Fibroblast of pulmonary artery (primary cell): ENCODE measurements at places on chromosomes 13 and 19.

DNA sequence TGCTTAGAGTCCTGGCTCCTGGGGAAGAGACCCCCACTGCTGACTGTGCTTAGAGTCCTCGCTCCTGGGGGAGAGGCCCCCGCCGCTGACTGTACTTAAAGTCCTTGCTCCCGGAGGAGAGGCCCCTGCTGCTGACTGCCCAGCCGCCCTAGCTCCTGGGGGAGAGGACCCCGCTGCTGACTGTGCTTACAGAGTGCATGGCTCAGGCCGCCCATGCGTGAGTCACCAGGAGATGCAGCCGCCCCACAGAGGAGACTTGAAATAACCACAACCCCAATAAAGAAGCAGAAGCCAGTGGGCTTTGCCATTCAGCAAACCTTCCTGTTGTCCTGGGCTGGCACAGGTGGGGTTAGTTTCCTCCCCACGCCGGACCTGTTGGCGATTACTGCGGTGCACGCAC, 79.2 kb upstream of the C13orf46 start:
- peak; percentile 40 for DNase-seq

DNA sequence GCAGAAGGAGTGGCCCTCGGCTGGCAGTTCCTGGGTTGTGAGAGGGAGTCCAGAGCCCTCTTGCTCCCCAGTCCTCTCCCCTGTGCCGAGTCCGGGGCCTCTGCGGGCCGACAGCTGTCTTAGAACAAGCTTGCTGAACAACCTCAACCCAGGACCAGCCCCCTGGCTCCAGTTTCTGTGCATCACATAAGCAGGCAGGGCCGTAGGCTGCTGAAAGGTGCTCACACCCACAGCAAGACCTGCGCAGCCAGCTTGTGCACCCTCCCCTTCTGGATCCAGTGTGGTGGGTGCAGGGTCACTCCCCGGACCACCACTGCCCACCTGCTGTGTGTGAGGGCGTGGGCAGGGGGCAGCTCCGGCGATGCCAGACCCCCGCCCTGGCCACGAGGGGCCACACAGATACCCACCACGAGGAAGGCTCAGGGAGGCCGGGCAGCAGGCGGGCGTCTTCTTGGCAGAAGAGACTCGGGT, 25.2 kb upstream of the F7 start:
- DNase-seq: no peak

- no peak for DNase-seq
Measured at GRCh38 chr13:61142506-61142905, 273.1 kb downstream of the PCDH20 start.

DNA sequence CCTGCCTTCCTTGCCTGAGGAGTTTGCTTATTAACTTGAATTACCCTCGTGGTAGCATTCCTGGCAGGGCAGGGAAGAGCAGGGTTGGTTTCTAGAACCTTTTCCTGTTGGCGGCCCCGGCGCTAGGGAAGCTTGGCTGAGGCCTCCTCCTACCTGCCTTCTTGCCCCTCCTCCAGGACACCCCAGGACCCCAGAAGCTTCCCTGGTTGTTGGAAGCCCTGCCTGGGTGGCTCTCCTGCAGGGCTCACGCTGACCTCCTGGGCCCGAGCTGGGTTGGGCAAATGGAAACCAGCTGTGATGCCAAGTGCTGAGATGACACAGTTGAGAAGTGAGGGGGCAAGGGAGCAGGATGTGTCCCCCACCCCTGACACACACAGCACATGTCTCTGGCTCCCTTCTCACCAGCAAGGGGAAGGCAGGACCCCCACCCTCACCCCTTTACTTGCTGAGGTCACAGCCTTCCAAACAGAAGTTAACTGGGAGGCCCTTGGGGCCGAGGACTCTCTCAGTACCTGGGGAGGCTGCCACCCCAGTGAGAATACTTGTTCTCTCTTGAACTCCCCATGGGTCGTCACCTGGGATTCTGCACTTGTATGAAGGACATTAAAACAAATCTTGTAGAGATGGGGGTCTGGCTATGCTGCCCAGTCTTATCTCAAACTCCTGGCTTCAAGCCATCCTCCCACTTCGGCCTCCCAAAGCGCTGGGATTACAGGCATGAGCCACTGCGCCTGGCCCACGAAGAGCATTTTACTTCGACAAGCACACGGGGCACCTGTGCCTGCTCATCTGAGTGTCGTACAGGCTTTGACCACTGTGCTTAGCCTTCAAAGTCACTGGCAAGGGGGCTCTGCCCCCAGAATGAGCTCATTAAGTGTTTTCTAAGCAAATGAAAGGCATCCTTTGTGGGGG, 10.5 kb downstream of the CEBPA start:
- no peak for DNase-seq

- DNase-seq: no peak
Measured at GRCh38 chr19:28607066-28607583, 605.8 kb downstream of the UQCRFS1 start.

GRCh38 chr13:46372071-46372470, 15.0 kb downstream of the RUBCNL start:
- no peak for DNase-seq

DNA sequence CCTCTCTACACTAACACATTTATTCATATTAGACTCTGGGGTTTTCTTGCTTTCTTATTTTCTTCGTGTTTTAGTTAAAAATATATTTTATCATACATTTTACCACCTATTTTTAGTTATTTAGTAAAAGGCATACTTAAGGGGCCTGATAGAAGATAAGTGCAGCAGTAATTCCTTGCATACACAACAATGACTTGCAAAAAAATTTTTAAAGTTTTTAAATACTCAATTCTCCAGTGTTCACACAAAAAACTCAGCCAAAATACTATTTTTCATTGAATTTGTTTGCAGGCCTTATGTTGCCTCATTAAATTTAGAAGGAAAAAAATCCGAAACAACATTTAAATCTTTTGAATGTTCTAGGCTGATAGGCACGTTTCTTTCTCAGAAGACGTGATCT, 2431.7 kb downstream of the PCDH9 start:
- DNase-seq: no peak

- no peak for DNase-seq
Measured at GRCh38 chr13:73337532-73337931, 278.7 kb downstream of the KLF5 start.

DNA sequence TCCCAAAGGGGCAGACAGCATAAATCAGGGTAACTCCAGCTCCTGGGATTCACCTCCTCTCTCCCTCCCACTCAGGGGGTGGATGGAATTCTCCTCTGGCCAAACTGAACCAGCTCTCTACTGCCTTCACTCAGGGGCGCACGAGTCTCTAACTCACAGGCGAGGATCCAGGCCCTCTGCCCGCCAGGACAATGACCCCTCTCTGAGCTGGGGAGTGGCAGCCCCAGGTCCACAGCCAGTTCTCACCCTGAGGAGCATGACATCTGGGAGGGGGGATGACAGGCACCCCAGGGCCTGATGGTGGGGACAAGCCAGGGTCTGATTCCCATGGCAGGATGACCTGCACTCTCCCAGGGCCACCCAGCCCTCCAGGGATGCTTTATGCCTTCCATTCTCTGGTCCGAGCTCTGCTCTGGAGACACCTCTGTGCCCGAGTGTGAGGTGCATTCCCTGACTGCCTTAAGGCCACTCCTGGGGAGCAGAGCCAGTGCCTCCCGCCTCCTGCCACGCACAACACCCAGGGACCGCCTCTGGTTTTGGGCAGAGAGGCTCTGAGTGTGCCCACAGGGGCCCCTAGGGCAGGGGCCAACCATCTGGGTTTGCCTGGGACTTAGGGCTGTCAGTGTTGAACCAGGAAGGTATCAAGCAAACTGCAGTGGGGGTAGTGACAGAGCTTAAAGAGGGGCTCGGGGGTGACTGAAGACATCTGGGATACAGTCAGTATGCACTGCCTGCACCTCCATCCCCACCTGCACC, 66.2 kb downstream of the GNG7 start:
- DNase-seq: no peak

DNA sequence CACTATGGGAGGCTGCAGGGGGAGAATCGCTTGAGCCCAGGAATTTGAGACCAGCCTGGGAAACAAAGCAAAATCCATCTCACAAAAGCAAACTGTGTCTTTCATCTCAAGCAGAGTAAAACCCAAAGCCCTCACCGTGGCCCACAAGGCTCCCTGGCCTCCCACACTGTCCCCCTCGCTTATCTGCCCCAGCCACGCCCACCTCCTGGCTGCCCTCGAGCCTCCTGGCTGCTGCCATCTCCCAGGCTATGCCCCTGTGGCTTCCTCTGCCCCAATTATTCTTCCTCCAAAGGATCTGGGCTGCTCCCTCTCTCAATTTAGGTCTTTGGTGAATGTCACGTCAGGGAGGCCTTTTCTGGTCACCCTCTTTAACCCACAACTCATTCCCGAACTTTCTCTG, 3.6 kb downstream of the RABAC1 start:
- no peak for DNase-seq

GRCh38 chr13:39039041-39039440, 785 bp downstream of the NHLRC3 start:
- no peak for DNase-seq

DNA sequence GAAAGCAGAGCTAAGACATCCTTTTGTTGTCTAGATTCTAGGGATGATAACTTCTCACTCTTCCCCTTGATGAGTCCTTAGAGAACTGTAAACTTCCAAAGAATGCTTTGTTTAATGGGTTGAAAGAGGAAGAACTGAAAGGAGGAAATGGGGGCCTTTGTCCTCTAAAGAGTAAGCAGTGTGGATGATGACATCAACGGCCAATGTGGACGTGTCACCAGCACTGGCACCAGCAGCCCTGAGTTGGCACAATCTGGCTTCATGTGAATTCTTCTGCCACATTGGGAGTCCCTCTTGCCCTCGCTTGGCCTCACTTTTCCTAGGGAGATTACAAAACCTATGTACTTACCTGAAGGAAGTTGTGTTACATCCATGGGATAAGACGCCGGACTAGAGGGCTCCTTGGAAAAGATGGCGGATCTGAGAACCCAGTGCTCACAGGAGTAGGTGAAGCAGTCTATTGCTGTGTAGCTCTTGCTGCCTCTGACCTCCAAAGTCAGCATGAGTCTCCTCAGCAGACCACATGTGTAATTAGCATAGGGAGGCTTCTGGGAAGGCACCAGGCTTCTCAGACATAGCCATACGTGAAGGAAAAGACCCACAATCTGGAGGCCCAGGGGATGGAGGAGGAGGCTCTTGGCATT, 62.8 kb downstream of the RGCC start:
- no peak for DNase-seq

DNA sequence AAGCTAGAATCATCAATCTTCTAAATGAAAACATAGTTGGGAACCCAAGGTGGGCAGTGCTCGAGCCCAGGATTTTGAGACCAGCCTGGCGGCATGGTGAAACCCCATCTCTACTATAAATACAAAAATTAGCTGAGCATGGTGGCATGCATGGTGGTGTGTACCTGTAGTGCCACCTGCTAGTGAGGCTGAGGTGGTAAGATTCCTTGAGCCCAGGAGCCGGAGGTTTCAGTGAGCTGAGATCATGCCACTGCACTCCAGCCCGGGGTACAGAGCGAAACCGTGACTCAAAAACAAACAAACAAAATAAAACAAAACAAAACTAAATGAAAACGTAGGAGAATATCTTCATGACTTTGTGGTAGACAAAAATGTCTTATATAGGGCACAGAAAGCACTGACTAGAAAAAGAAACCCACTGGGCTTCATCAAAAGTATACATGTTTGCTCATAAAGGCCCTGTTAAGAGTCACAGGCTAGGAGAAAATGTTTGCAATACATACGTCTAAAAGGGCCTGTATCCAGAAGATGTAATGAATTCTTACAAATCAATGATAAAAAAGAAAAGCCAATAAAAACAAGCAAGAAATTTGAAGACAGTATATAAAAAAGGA, 353.6 kb downstream of the FGF9 start:
- no peak for DNase-seq

GRCh38 chr19:44957526-44957925, 2.3 kb downstream of the CLPTM1 start:
- no peak for DNase-seq

DNA sequence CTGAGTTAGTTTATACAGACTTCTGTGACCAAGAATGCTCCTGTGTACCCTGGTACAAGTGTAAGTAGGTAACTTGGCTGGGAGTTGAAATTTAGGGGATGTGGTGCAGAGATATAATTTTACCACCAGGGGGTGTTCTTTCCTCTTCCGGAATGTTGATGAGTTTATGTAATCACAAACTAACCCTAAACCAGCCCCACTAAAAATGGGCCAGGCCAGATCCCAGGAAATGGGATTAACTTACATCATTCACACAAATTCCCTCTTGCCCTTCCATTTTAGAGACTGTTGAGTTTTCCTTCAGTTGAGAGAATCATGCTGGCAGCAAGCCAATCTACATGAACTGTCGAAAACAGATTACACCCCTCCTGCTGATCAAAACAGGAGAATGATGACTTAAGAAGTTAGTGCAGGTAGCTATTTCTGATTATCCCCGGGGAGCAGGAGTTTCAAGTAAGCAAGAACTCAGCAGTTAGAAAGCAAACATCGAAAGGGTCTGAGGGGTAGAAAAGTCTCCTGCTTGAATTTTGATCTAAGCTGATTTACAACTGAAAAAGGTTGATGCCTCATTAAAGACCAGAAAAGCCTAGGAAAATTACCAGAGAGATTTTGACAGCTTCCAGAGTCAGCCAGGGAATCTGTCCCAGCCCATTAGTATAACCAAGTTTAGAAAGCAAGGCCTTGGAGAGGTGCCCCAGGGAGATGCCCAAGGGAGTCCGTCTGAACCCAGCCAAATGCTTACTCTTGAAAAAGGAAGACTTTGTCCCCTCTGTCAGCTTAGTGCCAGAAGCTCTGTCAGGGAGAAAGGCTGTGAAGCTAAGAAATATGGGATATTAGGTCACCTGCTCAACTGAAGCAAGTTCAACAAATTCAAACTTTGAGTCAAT, 32.3 kb upstream of the MED4 start:
- peak; percentile 87 for DNase-seq

- no peak for DNase-seq
Measured at GRCh38 chr13:101631395-101631794, 178.9 kb downstream of the ITGBL1 start.

DNA sequence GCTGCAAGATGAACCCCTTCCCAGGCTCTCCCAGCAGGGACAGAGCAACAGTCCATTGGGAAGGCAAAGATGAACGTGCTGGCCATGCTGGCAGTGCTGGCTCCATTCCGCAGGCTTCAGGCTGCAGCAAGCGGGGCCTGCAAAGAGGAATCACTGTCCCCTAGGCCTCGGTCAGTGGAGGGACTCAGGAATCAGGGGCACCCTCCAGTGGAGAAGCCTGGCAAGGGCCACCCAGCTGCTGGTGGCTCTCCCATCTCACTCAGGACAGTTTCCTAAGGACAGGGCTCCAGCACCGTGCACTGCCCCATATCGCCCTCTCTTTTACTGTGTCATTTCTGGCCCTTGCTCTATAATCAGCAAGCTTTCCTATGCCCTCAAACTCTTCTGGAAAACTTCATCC, 498.6 kb downstream of the EFNB2 start:
- no peak for DNase-seq

DNA sequence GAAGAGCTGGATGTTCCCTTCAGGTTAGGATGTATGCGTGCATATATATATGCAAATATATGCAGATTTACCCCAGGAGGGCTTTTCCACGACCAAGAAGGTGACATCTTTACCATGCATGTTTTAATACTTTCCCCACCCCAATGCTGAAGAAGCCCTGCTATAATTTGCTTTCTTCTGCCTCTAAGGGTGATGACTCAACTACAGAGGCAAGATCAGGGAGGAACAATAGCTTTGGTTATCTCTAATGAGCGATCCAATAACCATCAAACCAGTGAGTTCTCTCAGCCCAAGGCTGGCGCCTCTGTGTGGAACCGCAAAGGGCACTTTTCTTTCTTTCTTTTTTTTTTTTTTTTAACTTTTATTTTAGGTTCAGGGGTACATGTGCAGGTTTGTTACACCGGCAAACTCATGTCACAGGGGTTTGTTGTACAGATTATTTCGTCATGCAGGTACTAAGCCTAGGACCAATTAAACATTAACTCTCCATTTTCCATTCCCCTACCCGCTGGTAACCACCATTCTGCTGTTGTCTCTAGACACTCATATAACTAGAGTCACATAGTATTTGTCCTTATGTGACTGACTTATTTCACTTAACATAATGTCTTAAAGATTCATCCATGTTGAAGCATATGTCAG, 25.7 kb upstream of the UBE2L5 start:
- DNase-seq: peak; percentile 49
